ENCODE measurements at places on chromosomes 2 and 18. TPM values are rescaled to one million over a fixed set of nuclear protein-coding genes. Genes with fewer than 3 reads are reported as not detected.

GRCh38 chr18:4353853-4354418 lies 101.2 kb downstream of the DLGAP1 start:
- no peak overlapping the region for H3K4me3 ChIP-seq
- H3K4me1 ChIP-seq, result no peaks in the 10 kb centered on the region
- no peak overlapping the region for H3K27ac ChIP-seq
- no peaks in the 10 kb centered on the region for H3K36me3 ChIP-seq
- no peaks in the 10 kb centered on the region for H3K27me3 ChIP-seq

GRCh38 chr2:25170888-25171287 lies 2.5 kb upstream of the POMC start:
- no peak for DNase-seq
- no peaks in the 10 kb centered on the region for H3K27me3 ChIP-seq
- no peak overlapping the region for H3K4me3 ChIP-seq
- peaks cover 14% of the 10 kb centered on the region for H3K4me1 ChIP-seq

QPCT gene
- 6.4 TPM for total RNA-seq

ZNF804A gene
- 0.77 TPM for total RNA-seq

CSRNP3 gene
- 0.94 TPM for total RNA-seq

GRCh38 chr2:188089901-188090300 lies 201.8 kb upstream of the GULP1 start:
- H3K4me3 ChIP-seq, result no peak overlapping the region
- H3K27ac ChIP-seq, result no peak overlapping the region
- H3K27me3 ChIP-seq, result no peaks in the 10 kb centered on the region
- DNase-seq, result no peak
- no peaks in the 10 kb centered on the region for H3K4me1 ChIP-seq
- no peaks in the 10 kb centered on the region for H3K36me3 ChIP-seq

DNA sequence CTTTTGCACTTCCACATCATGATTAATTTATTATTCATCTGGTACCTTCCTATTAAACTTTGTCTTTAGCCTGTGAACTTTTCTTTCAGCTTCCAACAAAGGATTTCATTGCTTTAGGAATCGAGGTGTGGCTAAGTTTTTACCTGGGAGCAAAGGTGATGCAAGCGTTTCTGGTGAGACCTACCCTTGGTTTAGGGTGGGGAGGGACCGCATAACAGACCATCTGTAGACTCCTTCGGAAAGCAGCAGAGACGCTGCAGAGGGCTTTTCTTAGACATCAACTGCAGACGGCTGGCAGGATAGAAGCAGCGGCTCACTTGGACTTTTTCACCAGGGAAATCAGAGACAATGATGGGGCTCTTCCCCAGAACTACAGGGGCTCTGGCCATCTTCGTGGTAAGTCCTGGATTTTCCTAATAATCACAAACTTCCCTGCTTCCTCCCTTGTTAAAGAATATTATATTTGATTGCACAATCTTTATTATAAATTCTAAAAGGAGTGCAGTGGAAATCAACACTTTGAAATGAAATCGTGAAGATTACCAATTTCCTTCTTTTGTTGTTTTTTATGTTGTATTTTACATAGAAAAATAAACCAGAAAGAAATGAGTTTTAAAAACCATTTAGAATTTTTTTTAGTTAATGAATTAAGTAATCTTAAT lies at the start of gene DSG3:
DSG3 (plus strand) TSS at position 212 of the 662 bp plus-strand sequence; CDS start at position 349, 137 bp downstream.
- no peaks in the 10 kb centered on the region for H3K36me3 ChIP-seq
- H3K27ac ChIP-seq, result no peak within 1 kb of the TSS
- H3K27me3 ChIP-seq, result no peaks in the 10 kb centered on the region
- DNase-seq, result no peak
- H3K4me3 ChIP-seq, result no peak within 1 kb of the TSS

DNA sequence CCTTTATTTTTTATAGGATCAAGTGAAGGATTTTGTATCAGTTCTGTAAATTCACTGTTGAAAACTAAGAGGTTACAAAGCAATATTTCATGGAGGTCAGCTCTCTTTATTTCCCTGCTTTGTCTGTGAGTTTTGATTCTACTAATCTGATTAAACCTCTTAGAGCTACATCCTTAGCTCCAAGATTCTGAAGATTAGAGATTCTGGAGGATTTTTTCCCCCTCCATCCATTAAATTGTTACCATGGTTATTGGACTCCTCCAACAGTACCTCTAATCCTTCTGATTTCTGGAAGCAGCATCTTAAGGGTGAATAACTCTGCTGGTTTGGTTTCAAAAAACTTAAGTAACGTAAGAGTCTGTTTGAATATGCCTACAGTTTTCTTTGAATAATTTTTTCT lies 110.0 kb downstream of the TANC1 start:
- H3K36me3 ChIP-seq, result no peaks in the 10 kb centered on the region
- H3K4me1 ChIP-seq, result peaks cover 20% of the 10 kb centered on the region
- DNase-seq, result no peak
- H3K27ac ChIP-seq, result no peak overlapping the region

- H3K4me1 ChIP-seq, result no peaks in the 10 kb centered on the region
- H3K4me3 ChIP-seq, result no peak overlapping the region
- no peak overlapping the region for H3K27ac ChIP-seq
- DNase-seq, result no peak
- peaks cover 13% of the 10 kb centered on the region for H3K36me3 ChIP-seq
Observed at GRCh38 chr2:236129935-236130334, 38.3 kb downstream of the GBX2 start.

DNA sequence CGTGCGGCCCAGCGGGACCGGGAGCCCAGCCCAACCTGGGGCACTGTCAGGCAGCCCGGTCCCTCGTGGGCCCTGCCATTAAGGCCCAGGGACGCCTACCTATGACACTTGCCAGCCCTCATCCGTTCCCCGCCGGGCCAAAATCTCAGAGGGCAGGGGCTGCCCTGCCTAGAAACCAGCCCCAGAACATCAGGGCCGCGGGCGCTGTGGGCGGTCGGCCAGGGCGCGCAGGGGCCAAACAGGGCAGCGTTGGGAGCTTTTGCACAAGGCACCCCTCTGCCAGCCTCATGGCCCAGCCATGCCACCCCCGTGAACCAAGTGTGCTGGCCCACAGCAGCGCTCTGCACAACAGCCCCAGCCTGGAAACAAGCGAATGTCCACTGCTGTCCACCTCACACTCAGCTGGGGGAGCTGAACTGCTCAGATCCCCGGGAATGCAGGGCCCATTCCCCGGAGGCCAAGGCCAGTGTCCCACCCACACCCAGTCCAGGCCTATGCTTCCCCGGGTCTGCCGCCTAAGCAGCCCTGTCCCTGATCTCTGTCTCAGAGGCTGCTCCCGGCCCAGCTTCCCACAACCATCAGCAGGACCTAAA lies 3.5 kb upstream of the NEURL3 start:
- no peak for DNase-seq
- H3K4me3 ChIP-seq, result no peak overlapping the region
- H3K27ac ChIP-seq, result peak overlapping the region; percentile 52
- no peaks in the 10 kb centered on the region for H3K36me3 ChIP-seq
- no peaks in the 10 kb centered on the region for H3K27me3 ChIP-seq
- H3K4me1 ChIP-seq, result peaks cover 32% of the 10 kb centered on the region

DNA sequence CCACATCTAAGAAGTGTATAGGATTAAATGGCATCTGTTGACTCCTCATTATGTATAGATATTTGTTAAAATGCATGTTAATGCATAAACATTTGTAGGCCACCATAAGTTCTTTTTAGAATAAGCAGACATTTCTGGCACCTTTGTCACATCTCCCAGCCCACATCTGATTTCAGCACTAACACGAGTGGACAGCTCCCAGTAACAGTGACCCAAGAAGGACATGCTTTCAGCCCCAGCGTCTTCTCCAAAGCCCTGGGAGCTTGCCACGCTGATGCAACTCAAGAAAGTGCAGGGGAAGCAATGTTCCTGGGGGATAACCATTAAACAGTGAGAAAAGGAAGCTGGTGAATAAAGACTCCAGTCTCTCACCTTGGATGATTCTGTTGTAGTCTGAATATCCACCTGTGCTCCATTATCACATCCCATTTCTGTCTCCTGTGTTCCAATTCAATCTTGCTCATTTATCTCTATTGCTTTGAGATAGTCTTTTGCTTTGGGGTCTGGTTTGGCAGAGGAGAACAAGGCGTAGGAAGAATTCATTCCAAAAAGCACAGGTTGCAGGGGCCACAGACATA lies 182.6 kb upstream of the THSD7B start:
- no peak for DNase-seq
- H3K27me3 ChIP-seq, result no peaks in the 10 kb centered on the region
- no peaks in the 10 kb centered on the region for H3K4me1 ChIP-seq
- H3K36me3 ChIP-seq, result no peaks in the 10 kb centered on the region
- no peak overlapping the region for H3K4me3 ChIP-seq

MORN2 gene
- 13.1 TPM for total RNA-seq
